ENCODE measurements at places on chromosomes 6 and 20. TPM values are rescaled to one million over a fixed set of nuclear protein-coding genes. Genes with fewer than 3 reads are reported as not detected.

GRCh38 chr20:52152921-52153320, 38.7 kb downstream of the ZFP64 start:
- H3K27me3 ChIP-seq = no peaks in the 10 kb centered on the region
- peaks cover 15% of the 10 kb centered on the region for H3K36me3 ChIP-seq
- DNase-seq = no peak

DNA sequence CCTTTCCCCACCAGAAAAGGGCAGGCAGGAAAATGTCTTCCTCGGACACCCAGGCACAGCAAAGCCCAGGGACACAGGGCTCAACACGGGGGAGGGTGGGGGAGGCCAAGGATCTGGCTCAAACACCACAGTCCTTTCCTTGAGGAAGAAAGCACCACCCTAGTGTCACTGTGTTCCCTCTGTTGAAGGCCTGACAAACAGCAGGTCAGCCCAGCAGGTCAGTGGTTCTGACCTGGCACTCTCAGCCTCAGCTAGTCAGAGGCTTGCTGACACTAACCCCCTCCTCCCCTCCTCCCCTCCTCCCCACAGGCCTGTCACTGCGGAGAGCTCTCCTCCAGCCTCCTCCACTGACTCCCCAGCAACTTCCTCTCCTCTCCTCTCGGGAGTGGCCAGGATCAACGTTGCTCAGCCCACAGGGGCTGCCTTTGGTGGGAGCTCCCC, 239.6 kb downstream of the LRFN2 start:
- no peak overlapping the region for H3K27ac ChIP-seq
- DNase-seq = no peak
- H3K36me3 ChIP-seq = no peaks in the 10 kb centered on the region
- H3K4me3 ChIP-seq = no peak overlapping the region

DNA sequence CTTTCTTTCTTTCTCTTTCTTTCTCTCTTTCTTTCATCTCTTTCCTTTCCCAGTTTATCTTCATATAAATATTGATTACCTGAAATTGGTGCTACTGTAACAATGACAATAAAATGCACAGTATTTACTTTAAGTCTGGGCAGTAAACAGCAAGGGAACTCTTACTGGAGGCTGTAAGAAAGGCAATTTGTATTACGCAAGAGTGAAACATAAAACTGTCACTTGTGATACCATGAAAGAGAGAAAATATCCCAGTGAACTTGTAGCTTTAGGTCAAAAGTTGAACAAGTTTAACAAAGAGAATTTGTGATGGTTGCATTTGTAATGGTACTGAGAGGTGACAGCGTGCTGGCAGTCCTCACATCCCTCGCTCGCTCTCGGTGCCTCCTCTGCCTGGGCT, 80.0 kb downstream of the EYS start:
- H3K27ac ChIP-seq = no peak overlapping the region
- H3K27me3 ChIP-seq = no peaks in the 10 kb centered on the region
- H3K4me1 ChIP-seq = no peaks in the 10 kb centered on the region
- H3K4me3 ChIP-seq = no peak overlapping the region

The PSORS1C2 gene
- not detected for total RNA-seq

GRCh38 chr6:106223300-106223930, 102.1 kb downstream of the ATG5 start:
- DNase-seq = no peak
- no peak overlapping the region for H3K4me3 ChIP-seq
- no peaks in the 10 kb centered on the region for H3K4me1 ChIP-seq
- no peaks in the 10 kb centered on the region for H3K36me3 ChIP-seq
- H3K27ac ChIP-seq = no peak overlapping the region
- H3K27me3 ChIP-seq = no peaks in the 10 kb centered on the region

- no peak overlapping the region for H3K4me3 ChIP-seq
- no peaks in the 10 kb centered on the region for H3K27me3 ChIP-seq
- no peaks in the 10 kb centered on the region for H3K4me1 ChIP-seq
- DNase-seq = no peak
- H3K27ac ChIP-seq = no peak overlapping the region
- H3K36me3 ChIP-seq = no peaks in the 10 kb centered on the region
Observed at GRCh38 chr6:144666781-144667180, 381.6 kb downstream of the UTRN start.

All from esophagus squamous epithelium (tissue), 5 donors.